Stimulated activated CD4-positive, alpha-beta T cell treated with anti-CD3 and anti-CD28 coated beads, Interleukin-15, amount 100 ng/mL, for 1 hour (primary cell): ENCODE measurements at places on chromosomes 1 and 21.

GRCh38 chr1:17335821-17336710, 28.1 kb downstream of the PADI4 start:
- DNase-seq: peak; percentile 47

DNA sequence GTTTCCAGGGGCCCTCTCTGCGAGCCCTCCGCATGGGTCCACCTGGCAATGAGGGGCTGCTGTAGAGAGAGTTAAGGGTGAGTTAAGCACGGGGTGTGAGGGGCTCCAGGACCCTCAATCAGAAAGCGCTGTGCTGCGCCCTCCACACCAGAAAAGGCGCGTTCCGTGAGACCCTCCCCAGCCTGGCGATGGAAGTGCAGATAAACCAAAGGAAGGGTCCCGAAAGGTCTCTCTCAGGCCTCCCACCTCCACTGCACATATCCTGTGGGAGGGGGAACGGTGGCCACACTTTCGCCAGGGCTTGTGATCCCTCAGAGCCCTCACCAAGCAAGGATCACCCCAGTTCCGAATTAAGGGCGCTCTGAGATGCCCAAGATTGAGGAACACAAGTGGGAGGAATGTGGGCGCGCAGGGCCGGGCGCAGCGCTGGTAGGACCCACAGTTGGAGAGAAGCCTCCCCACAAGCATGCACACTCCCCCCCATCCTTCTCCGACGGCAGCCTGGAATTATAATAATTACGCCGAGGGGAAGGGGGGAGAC, 1.1 kb downstream of the WNT3A start:
- DNase-seq: no peak

DNA sequence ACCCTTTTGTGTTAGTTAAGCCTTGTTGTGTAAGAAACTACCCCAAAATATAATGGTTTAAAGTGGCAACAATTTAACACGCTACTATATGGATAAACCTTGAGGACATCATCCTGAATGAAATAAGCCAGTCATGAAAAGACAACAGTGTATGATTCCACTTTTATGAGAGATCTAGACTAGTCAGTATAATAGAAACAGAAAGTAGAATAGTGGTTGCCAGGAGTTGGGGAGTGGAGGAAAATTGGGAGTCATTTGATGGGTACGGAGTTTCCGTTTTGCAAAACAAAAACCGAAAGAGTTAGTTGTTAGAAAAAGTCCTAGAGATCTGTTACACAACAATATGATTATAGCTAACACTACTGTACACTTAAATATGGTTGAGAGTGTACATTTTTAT, 16.0 kb upstream of the CHIA start:
- no peak for DNase-seq

- DNase-seq: no peak
Observed at GRCh38 chr1:220336391-220337031, 64.3 kb upstream of the RAB3GAP2 start.

DNA sequence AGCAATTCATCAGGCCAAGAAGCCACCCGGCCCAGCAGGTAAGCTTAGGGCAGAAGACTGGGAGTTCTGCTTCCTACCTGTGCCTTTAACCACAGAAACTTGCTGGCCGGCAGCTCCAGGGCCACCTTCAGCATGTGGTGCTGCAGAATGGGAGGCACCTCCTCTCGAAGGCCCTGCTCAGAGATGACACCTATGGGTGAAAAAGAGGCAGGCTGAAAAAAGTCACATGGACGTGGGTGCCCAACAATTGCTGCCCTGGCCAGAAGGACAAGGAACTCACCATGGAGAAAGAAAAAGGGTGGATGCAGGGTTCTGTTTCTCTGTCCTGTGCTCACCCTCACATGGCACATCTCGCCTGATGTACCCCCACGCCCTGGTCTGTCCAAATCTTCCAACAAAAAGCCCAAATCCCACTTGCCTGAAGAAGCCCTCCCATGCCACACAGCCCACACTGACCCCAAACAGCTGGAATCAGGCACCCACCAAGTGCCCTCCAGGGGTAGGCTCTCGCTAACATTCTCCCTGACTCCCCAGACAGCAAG, 33.0 kb downstream of the URB1 start:
- DNase-seq: no peak

DNA sequence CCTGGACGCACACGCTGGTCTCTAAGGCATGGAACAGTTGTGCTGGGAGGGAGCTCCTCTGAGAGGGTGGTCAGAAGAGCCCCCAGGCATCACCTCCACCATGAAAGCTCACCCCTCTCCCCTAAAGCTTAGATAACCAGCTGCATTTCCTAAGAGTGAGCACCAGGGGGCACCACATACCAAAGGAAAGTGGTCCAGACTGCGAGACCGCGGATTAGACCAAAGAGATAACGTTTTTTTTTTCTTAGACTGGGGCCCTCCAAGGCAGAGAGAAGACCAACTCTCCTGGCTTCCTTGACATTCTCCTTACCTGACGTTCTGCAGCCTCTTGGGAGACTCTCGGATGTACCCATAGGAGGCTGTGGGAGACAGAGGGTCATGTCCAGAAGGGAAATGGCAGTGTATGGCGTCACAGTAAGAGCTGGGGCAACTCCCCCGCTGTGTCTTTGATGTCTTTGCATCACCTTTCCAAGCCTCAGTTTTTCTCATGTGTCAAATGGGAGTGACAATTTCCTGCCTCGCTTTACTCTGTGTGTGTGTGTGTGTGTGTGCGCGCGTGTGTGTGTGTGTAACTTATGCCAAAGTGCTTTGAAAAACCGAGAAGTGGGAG, 12.3 kb upstream of the IFNLR1 start:
- DNase-seq: peak; percentile 50

- DNase-seq: no peak
Observed at GRCh38 chr1:153734396-153735089, 6.7 kb downstream of the INTS3 start.

DNA sequence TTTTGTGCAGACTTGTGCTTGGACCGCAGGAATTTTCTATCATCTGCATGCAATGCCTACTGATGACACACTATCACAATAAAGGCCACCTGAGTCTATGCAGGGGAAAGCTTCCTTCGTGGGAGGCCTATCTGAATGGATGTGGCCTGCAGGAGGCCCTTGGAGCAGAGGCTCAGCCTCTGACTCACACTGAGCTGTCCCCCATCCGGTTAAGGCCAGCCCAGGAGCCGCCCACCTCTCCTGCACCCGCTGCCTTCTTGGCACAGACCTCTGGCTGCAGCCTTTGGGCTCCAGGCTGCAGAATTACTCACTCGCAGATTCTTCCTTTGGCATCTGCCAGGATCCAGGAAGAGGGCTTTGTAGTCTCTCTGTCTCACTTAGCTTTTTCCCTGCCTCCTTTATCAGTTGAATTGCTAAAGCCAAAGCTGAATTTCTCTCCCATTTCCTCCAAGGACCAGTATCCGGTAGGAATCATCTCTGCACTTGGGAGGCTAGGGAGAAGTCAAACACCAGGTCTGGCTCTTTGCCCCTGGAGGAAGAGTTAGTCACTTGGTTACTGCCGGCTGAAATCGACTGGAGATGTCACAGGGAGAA, 65.1 kb upstream of the JUN start:
- no peak for DNase-seq

GRCh38 chr1:180278194-180278515, 48.1 kb downstream of the LHX4 start:
- no peak for DNase-seq

GRCh38 chr1:12508849-12509248, 109.2 kb downstream of the DHRS3 start:
- DNase-seq: no peak

- no peak for DNase-seq
Observed at GRCh38 chr1:12565966-12566352, 52.1 kb downstream of the DHRS3 start.
